Psoas muscle (tissue), 8 donors: ENCODE measurements at places on chromosomes 7 and 10. TPM values are rescaled to one million over a fixed set of nuclear protein-coding genes. Genes with fewer than 3 reads are reported as not detected.

Gene CLEC2L
- polyA plus RNA-seq, result 0.12 TPM

Gene KCND2
- 0.04 TPM for polyA plus RNA-seq

Gene AMPH
- 0.98 TPM for polyA plus RNA-seq

Gene CFAP46
- 12.7 TPM for polyA plus RNA-seq

Gene ZNF107
- 1.4 TPM for polyA plus RNA-seq

Gene NUTM2B
- polyA plus RNA-seq, result 0.13 TPM

Gene TMEM139
- polyA plus RNA-seq, result 0.31 TPM

Gene HKDC1
- 0.03 TPM for polyA plus RNA-seq

Gene FEZF1
- not detected for polyA plus RNA-seq

Gene FAM180A
- polyA plus RNA-seq, result 0.13 TPM

Gene PTF1A
- polyA plus RNA-seq, result not detected

Gene CTAGE6
- not detected for polyA plus RNA-seq

Gene TAS2R5
- 0.40 TPM for polyA plus RNA-seq

Gene SPDYE2B
- polyA plus RNA-seq, result not detected

Gene SH2B2
- 27.3 TPM for polyA plus RNA-seq

Gene KLF14
- 1.5 TPM for polyA plus RNA-seq

Gene OR9A2
- polyA plus RNA-seq, result not detected

Gene GLI3
- 0.24 TPM for polyA plus RNA-seq

Gene OPN4
- 0.23 TPM for polyA plus RNA-seq

Gene PRR15
- 0.05 TPM for polyA plus RNA-seq

Gene TBX20
- not detected for polyA plus RNA-seq

Gene VPS37D
- 0.72 TPM for polyA plus RNA-seq

Gene IKZF5
- 20.1 TPM for polyA plus RNA-seq

Gene SFTPA1
- not detected for polyA plus RNA-seq

Gene VWA2
- polyA plus RNA-seq, result not detected

Gene COBL
- 122 TPM for polyA plus RNA-seq

Gene OR2A5
- not detected for polyA plus RNA-seq

Gene CLCN1
- 0.73 TPM for polyA plus RNA-seq

Gene SLF2
- polyA plus RNA-seq, result 8.0 TPM

Gene ITIH5
- 2.3 TPM for polyA plus RNA-seq

Gene ARMH3
- 30.2 TPM for polyA plus RNA-seq
